Activated CD4-positive, alpha-beta T cell treated with anti-CD3 and anti-CD28 coated beads for 36 hours (primary cell): ENCODE measurements at places on chromosomes 3 and 15.

DNA sequence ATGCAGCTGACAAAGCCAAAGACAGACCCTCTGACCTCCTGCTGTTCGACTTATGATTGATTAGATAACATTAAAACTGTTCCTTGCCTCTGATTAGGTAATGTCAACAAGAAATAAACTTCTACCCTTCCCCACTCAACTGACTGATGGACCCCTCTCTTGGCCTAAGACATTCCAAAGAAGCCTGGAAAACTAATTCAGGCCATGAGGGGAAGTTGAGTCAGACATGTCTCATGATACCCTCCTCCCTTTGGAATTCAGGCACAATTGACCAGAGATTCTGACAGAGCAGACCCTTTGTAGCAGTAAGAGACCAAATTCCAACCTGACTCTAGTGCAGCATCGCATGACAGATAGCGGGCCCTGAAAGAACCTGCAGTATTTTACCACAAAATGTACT lies 354.5 kb downstream of the OCA2 start:
- no peak for DNase-seq

GRCh38 chr15:29698030-29698701 lies 124.1 kb downstream of the TJP1 start:
- DNase-seq: no peak

DNA sequence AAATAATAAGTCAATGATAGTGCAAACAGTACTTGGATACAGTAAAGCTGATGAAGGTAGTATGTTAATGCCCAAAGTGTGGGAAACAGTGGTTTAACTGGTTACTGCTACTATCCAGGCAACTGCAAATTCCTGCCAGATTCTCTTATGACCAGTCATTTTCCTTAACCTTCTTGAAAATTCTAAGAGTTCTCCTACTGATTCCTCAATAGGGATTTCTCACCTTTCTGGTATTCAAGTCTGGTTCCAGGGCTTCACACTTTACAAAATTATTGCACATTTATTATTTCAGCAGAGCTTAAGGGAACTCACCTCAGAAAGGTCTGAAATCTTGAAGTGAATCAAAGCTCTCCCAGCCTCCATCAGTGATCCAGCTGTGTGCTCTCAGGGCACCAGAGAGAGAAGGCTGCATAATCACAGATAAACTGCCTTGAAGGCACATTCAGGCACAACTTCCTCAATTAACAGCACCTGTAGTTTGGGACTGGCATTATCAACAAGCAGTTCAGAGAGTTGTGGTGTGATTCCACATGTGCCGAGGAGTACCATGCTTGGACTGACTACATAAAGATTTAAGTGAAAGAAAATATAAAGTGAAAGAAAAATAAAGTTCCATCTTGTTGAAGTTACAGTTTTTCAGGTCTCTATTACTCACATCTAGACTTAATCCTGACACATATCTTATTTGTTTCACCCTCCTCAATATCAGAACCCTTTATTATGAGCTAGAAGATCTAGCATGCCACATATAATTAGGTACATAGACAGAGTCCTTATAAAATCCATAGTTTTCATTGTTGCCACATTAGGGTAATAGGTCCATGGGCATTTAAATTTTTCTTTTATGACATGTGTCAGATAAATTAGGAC lies 59.5 kb upstream of the TIPARP start:
- DNase-seq: no peak

GRCh38 chr15:84633311-84634227 lies 20.5 kb downstream of the WDR73 start:
- peak; percentile 87 for DNase-seq

GRCh38 chr3:74862476-74862875 lies 248.0 kb upstream of the CNTN3 start:
- DNase-seq: no peak

DNA sequence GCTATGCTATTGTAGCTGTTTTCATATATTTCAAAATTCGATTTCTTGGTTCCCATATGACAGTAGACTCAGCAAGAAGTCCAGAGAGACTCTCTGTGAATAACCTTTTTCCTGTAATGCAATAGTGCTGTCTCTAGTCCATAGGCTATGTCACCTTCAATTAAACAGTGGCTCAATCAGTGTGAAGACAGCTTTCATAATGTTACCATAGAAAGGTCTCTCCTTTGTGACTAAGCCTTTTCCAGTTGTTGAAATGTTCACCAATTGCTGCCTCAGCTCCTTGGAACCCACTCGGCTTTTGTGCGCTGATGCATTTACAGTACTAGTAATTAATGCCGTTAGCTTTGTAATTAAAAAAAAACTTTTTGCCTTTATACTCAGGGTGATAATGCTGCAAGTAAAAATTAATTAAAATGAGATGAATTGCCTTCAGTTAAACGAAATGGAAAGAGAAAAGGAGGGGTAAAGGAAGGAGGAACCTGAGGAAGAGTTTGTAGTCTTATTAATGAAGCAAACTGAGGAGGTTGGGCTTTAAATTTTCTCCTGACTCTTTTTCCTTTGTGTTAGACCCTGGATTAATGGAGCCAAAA lies 214.8 kb downstream of the LSAMP start:
- no peak for DNase-seq

DNA sequence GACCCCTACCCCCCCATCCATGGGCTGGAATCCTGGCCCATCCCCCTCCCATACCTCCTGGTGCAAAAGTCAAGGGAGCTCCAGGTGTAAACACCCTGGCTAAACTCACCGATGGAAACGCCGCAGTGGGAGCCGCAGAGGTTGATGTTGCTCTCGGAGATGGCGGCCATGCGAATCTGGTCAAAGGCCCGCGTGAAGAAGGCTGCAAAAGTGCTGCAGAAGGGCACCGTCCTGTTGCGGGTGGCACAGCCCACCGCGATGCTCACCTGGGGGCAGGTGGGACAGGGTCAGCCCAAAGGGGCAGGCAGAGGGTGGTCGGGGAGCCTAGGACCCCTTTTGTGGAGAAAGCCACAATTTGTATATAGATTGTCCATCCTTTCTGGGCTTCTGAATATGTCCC lies 26.7 kb downstream of the TKT start:
- no peak for DNase-seq

DNA sequence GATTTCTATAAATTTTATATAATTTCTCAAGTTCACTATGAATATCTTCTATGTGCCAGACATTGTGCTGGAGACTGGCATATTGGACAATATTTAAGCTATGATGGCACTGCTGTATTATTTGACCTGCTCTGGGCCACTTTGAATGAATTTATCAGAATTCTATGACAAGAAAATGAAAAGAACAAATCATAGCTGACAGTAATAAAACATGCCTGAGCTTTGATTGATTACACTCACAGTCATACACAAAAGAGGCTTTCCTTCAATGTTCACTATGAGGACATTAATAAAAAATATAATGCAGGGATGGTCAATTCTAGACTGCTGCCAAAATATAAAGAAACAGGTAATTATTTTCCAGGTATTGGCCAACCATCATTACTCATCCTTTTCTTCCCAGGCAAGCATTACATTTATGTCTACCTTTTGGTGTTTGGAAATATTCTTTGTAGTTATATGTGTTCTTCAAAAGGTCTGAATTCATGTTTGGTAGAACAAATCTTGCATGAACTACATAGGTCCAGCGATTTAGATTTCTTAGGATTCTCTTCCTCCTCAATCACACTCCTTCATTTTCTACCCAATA lies 81.0 kb upstream of the ALCAM start:
- DNase-seq: no peak

GRCh38 chr3:117191245-117191644 lies 481.7 kb downstream of the TUSC7 start:
- DNase-seq: no peak

DNA sequence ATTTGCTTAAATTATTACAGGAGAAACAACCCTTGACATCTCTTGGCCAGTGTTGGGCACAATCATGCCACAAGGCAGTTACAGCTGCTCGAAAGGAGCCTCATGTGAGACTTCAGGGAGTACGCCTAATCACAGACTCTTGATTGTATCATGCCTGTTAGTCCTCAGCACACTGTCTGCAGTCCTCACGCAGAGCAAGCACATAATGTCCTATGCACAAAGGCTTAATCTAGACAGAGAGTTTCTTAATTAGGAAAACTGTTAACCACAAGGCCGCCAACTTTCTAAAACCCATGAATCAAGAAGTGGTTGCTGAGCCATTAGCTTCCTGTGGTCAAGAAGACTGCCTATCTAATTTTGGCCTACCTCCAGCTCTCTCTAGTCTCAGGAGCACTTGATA lies 172.0 kb downstream of the UNC13C start:
- no peak for DNase-seq

DNA sequence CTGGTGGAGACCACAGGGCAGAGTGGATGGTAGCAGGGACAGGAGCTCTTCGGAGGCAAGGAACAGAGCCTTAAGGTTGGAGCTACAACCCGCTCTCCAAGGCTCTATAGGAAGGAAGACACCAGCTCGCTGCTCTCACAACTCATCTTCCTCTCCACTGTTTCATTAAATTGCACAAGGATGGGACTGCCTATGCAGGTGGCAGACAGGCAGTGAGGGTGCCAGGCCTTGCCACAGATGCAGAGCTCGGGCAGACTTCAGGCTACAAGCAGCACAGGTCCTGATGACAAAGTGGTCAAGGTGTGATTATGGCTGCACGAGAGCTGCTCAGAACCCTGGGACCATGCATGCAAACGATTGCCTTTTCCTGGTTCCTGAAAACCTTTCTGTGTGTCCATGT lies 144.6 kb downstream of the FOXP1 start:
- DNase-seq: no peak

GRCh38 chr15:81117136-81117535 lies 16.9 kb upstream of the CFAP161 start:
- DNase-seq: no peak

DNA sequence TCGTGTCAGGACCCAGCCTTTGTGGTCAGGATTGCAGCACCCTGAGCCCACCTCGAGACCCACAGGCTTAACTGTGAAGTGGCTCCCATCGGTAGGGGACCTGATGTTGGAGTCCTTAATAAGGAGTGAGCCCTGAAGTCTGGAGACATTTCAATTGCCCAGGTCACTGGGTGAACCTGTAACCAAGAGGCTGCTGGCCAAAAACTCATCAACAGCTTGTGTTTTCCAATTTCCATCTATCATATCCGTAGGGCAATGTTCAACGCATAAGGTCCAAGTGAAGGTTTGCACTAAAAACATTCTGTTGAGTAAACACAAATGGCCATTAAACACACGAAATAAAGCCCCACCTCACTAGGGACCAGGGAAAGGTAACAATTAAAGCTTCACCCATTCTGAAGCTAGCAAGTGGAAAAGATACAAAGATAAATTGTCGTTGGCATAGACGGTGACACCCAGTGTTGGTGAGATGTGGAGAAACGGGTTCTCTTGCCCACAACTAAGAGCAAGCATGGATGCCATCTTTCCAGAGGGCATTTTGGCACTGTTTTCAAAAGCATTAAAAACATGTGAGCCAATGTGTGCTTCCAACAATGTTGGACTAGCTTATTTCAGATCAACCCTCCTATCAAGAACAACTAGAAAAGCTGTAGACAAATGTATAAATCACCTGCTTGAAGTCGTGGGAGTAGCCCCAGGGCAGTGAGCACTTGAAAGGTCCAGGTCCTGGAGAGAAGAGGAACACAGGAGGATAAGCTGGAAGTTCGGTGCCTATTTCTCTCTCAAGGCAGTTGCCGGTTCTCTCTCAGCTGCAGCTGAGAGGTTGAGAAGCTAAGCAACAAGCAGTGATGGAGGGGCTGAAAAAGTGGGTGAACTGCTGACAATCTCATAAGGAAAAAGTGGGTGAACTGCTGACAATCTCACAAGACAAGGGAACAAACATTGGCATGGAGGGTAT lies 56.3 kb upstream of the PCSK6 start:
- no peak for DNase-seq

- DNase-seq: no peak
Observed at GRCh38 chr15:36940636-36941260, 159.6 kb downstream of the MEIS2 start.

- no peak for DNase-seq
Observed at GRCh38 chr3:33315826-33316225, 38.6 kb downstream of the FBXL2 start.

DNA sequence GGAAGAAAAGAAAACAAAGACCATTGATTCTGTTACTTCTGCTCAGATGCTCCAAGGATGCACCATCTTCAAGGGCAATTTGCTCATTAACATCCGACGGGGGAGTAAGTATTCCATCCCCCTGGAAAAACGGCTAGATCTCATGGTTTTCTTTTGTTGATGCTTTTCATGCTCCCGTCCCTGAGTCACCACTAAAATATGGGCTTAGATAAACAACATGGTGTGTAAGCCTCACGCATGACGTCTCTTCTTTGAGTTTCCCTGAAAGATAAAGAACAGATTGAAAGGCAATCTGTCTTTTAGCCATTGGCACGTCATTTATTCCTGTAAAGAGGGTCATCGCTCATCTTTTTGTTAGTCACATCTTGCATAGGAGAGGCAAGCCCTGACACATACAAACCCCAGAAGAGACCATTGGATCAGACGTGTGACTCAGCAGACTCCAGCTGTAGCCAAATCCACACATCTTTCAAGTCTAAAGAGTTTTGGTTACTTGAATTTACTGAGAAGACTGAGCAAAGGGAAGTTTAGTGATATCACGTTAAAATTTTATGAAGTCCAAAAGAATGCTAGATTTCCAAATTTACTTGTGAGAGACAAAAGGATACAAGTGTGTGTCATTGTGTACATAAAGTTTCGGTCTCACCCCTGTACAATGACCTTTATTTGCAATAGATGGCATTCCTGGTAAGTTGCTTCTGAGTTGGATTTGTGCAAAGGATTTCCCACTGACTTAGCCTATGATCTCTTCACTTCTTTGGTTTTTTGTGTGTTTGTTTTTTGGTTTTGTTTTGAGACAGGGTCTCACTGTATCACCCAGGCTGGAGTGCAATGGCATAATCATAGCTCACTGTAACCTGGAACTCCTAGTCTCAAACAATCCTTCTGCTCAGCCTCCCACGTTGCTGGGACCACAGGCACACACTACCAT lies 110.5 kb downstream of the PGPEP1L start:
- DNase-seq: no peak

DNA sequence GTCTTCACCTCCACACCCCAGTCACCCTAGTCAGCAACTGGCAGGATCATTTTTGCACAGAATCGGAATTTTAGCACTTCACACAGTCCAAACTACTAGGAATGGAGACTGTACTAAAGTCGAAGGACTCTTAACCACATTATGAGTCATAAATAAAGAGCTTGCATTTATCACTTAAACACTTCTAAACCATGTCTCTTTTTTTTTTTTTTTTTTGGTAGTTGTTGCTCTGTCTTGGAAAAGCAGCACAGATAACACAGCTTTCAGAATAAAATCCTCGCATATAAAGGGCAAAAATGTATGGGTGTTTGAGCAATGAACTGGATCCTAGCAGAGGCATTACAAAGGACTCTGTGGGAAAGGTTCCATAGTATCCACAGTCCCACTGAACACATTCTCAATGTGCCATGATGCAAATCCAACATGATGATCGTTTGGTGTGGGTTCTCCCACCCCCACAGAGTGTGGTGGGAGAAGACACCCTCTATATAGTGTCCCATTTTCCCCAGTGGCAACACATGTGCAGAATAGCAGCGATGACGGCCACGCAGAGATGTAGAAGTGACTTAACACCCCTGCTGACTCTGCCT lies 47.1 kb downstream of the FOXP1 start:
- no peak for DNase-seq

DNA sequence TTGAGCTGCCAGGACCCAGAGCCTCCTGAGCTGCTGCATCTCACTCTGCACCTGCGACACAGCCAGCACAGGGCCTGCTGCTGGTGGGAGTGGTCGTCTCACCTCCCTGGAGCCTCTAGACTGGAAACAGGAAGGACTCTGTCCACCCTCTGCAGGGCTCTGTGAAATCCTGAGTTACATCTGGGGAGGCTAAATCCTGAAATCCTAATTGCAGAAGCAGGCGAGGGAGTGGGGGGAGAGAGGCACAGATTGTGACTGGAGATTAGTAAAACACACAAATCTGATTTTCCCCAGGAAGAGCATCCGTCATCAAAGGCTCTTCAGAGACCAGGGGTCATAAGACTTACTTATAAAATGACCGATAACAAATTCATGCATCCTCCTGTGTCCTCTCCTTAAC lies 31.6 kb upstream of the GABRG3 start:
- no peak for DNase-seq
